ENCODE measurements at places on chromosomes 6 and 20.
A peak's percentile ranks its signal among the peaks of the same experiment; 100 is the strongest.

DNA sequence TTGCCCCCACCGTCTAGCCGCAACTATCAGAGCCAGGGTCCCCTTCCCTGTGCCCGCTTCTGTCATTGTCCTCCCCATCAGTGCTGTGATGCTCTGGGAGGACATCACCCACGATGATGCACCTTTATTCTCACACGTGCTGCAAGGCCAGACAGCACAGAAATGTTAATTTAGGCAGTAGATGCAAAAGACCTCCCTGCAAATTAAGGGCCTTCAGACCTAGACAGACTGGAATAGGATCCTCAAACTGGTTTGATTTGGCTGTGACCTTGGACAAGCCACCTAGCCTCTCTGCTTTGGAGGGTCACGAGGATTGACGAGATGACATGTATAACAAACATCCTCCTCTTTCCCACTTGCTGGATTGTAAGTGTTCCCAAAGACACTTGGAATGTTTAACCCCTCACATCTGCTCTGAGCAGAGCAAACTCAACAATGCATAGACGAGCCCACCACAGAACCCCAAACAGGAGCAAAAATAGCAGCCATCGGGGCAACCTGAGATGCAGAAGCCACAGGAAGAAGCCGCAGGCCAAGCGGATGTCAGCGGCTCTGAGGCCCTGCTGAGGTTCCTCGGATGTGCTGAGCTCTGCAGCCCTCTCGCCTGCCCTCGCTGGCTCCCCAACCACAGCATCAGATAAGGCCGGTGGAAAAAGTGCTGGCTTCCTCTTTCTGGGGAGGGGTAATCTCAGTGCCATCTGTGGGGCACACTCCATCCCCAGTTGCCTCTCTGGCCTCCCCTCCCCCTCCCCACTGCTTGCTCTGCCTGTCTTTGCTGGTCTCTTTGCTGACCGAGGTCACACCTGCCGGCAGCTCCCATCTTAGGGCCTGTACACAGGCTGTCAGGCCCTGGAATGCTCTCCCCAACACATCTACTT, 35.3 kb downstream of the TOX2 start:
- peak; percentile 77 for DNase-seq

- DNase-seq, result no peak
Observed at GRCh38 chr6:56890683-56891429, 64.1 kb upstream of the BEND6 start.

- DNase-seq, result no peak
Observed at GRCh38 chr6:165568326-165568725, 94.7 kb downstream of the PDE10A start.

GRCh38 chr20:13200767-13201500, 20.1 kb upstream of the ISM1 start:
- DNase-seq, result no peak

GRCh38 chr6:16472349-16473069, 234.1 kb downstream of the GMPR start:
- DNase-seq, result no peak

- DNase-seq, result no peak
Observed at GRCh38 chr20:1652960-1653359, 4.6 kb downstream of the SIRPG start.

DNA sequence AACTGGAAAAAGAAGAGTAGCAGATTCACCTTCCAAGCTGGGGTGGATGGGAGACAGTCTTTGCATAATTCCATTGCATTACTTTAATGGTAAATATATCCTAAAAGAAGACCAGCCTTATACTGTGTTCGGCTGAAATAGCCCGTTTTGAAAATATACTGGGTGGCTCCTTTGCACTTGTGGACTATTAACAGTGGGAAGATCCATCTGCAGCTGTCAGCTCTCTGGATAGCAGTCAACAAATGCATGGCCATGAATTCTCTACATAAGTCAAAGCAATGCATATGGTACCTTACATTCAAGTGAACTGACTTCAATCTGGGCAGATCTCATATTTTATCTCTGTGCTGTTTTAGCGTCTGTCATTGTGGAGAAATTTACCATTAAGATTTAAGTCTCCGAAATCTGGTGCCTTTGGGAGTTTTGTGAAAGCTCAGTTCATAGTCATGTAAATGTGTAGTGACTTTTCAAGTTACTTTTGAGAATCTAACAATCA, 400.6 kb upstream of the RNF217 start:
- DNase-seq, result no peak

DNA sequence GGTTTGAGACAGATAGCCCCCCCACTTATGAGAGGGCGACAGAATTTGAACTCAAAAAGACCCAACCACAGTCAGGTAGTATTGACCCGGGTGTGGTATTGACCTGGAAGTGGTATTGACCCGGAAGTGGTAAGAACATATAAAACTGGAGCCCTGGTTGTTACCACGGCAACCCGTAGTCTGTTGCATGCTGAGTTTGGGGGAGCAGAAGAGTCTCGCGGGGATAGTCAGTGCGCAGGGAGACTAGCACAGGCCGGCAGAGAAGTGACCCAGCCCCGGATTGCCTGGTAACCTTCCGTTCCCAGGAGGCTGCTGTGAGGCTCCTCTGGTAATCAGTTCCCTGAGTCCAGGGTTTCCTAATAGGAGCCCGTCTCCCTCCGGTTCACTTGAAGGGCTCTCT, 96.2 kb downstream of the SNX5 start:
- no peak for DNase-seq

DNA sequence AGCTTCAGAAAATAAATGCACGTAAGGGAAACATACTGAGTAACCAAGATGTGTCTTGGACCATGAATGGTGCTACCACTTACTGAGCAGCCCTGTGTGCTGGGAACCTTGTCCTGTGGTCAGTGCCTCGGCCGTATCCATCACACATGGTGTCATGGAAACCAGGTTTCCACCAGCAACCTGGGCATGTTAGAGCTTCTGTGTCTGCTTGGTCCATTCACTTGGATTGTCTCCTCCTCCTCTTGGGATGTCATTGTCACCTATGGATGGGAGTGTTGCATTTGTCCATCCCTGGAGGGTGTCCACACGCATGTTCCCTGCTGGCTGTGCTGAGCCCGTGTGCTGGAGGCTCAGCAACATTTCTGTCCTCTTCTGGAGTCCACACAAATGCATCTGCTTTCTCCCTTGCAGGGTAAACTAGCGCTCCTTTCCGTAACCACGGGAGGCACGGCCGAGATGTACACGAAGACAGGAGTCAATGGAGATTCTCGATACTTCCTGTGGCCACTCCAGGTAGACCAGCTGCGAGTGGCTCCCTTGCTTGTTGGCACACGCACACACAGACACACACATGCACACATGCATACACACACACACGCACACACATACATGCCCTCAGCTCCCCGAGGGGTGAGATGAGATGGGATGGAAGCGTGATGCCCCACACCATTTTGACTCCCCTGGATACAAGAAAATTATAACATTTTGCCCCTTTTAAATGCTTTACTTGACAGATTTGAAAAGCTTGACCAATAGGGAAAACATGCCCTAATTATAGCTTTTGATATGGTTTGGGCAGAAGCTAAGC, 17.0 kb downstream of the NQO2 start:
- DNase-seq, result no peak

GRCh38 chr6:148525453-148525852, 182.8 kb downstream of the SASH1 start:
- no peak for DNase-seq

DNA sequence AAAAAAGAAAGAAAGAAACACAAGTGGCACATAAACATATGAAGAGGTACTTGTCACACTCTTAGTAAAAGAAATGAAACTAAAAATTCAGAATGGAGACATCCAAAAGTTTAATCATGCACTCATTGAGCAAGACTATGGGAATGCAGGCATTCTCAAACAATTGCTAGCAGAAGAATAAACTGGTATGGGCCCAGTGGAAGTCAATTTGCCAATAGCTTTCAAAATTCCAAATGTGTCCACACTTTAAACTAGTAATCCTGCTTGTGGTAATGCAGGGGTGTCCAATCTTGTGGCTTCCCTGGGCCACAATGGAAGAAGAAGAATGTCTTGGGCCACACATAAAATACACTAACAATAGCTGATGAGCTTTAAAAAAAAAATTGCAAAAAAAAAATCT, 97.4 kb downstream of the EPB41L2 start:
- DNase-seq, result no peak

GRCh38 chr6:116876635-116877611, at the start of gene RFX6:
RFX6 (plus strand) TSS chr6:116877242; CDS start chr6:116877276, 34 bp downstream.
- no peak for DNase-seq

DNA sequence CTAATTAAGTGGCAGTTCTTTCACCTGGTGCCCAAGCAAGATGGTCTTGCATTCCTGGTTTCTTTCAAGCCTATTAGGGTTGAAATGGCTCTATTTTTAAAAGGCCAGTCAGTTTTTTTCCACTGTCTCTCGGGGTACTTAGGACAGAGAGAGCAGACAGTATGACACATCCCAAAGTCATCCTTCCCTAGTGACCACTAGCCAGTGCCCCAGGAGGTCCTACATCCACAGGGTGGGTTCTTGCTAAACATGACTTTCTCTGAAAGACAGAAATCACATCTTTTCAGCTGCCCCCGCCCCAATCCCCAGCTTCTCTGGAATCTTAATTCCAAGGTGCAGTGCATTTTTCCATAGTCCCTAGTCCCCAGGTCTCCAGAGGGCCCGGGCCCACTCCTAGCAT, 192.4 kb downstream of the SLC24A3 start:
- DNase-seq, result no peak

- DNase-seq, result no peak
Observed at GRCh38 chr6:136736281-136736960, 55.9 kb downstream of the MAP3K5 start.

DNA sequence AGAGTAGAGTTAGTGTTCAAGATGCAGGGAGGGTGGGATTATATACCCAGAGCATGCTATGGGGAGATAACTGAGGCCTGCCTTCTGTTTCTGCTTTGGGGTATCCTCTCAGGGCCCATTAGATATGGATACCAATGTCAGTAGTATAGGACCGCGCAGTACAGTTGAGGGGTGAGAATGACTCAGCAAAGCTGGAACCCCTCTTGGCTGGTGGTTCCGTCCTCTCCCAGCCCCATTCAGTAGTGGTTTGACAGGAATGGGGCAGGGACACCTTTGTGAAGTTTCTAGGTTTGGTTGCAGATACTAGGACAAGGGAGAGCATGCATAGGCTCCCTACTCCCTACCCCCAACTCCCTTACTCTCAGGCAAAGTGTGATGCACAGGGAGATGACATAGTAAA, 47.8 kb downstream of the EIF2S2 start:
- no peak for DNase-seq

GRCh38 chr20:14582855-14583254, 245.4 kb upstream of the FLRT3 start:
- no peak for DNase-seq

DNA sequence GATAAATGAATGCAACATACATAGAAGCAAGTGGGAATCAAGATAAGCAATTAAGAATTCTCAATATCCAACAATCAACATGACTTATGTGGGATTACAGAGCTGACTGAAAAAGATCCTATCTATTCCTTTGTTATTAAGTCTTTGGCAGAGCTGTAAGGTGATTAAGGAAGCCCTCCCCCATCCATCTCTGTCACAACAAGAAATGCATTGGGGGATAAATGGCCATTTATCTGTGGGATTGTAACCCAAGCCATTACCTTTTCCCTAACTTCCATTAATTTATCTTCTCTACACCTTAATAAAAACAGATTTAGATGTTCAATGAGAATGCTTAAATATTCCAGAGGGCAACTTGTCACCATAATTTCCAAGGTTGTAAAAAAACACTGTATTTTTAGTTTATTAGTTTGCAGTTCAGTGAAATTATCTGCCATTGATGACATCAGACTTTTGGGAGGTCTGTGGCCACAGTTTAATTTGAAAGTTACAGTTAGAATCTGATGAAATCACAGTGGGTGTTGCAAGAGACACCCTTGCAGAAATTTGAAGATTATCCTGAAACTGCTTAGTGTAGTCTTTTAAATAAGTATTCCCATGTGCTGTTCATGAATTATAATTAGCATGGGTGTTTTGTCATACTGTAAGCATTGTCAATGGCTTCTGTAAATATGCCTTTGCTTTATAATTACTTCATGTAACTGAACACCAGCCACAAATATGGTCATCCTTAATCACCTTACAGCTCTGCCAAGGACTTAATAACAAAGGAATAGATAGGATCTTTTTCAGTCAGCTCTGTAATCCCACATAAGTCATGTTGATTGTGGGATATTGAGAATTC, 49.4 kb upstream of the FYN start:
- DNase-seq, result no peak

- no peak for DNase-seq
Observed at GRCh38 chr20:50885068-50885467, 46.2 kb downstream of the ADNP start.
